ENCODE measurements at places on chromosomes 2 and 18.

GRCh38 chr18:45127405-45127804, 446.7 kb downstream of the SETBP1 start:
- DNase-seq: no peak

- DNase-seq: no peak
Measured at GRCh38 chr2:133241224-133241571, 327.1 kb downstream of the NCKAP5 start.

- peak; percentile 14 for DNase-seq
Measured at GRCh38 chr2:28952836-28953211, 28.3 kb upstream of the TOGARAM2 start.

DNA sequence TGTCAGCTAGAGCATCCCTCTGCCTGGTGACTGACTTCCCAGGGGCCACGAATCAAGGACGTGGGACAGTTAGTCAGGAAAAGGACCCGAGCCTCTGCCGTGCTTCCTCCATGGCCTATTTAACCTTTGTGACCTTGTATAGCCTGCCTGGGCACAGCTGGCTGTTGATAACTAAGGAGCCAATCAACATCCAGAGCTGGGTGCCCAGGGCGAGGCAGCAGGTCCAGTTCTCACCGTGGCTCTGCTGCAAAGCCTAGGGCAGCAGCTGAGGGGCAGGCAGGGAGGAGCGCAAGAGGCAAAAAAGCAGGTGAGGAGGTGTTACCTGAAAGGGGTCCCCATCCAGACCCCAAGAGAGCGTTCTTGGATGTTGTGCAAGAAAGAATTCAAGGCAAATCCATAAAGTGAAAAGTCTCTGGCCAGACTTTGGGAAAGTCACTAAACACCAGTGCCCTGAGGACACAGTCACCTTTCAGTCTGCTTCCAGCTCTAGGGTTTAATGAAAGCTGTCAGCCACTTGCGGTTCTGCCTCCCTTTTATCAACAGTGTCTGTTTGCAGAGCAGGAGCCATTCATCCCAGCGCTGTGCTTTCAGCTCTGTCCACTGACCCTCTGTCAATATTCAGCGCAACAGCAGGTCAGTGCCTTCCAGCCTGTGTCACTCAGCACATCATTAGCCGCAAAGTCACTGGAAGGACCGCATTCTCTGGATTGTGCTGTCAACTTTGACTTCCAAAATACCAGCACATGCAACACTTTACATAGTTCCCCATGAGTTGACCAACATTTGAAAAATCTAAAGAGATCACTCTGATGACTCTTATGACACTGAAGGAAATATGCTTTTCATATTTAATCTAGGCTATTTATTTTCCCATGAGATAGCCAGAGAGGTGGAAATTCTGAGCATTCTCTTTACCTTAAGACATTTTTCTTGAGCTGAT, 38.6 kb upstream of the ASAP2 start:
- no peak for DNase-seq

- DNase-seq: no peak
Measured at GRCh38 chr2:192216336-192216735, 21.6 kb upstream of the TMEFF2 start.

- DNase-seq: no peak
Measured at GRCh38 chr2:220837226-220837625, 734.9 kb downstream of the EPHA4 start.

GRCh38 chr18:9287036-9287435, 47.5 kb upstream of the TWSG1 start:
- no peak for DNase-seq

DNA sequence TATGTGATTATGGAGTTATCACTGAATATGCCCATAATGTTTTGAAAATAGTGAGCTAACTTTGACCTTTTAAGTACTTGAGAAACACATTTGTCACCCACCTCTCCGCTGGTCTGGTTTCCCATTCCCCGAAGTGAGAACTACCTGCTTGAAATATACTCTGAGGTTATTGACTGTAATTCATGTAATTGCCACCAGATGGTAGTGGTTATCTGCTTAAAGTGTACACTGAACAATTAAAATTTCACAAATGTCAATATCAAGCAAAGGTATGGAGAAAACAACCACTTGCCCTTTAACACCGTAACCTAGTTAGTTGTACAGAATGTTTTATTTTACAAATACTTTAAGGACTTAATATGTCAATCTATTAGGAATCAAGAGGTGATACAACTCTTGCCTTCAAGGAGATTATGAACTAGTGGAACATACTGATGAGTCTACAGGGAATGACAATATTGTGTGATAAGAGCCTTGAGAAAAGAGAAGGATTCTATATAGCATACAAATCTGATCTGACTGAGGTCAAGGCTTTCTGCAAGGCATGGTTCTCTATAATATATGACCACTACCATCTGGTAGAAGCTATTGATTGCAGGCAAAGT, 316.8 kb upstream of the KCNH7 start:
- peak; percentile 40 for DNase-seq

DNA sequence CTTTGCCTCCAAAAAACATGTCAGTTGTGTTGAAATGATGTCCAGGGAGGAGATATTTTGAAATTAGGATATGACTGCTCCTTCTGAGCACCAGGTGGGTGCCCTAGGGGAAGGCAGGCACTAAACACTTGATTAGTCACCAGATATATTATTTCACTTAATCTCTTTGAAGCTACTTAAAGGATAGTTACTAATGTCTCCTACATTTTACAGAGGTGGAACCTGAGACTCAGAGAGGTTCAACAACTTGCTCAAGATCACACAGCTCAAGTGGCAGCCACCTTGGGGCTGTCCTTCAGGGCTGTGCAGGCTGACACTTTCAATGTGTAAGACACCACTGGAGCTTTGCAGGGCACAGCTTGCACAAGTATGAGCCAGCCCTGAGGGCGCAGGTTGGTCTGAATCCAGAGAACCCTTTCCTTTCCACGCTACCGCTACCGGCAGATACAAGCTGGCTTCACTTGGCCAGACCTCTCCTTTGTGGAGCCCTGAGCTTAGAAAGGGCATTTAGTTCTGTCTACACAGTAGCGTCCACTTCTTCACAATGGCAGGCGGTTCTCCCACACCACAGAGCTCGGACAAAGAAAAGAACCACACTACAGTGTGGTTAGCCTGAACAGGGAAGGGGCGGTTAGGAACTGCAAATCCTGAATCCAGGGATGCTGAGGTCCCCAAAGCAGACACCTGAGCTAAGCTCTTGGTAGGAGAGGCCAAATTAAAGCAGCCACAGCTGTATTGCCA, 16.4 kb downstream of the ALPK2 start:
- no peak for DNase-seq

DNA sequence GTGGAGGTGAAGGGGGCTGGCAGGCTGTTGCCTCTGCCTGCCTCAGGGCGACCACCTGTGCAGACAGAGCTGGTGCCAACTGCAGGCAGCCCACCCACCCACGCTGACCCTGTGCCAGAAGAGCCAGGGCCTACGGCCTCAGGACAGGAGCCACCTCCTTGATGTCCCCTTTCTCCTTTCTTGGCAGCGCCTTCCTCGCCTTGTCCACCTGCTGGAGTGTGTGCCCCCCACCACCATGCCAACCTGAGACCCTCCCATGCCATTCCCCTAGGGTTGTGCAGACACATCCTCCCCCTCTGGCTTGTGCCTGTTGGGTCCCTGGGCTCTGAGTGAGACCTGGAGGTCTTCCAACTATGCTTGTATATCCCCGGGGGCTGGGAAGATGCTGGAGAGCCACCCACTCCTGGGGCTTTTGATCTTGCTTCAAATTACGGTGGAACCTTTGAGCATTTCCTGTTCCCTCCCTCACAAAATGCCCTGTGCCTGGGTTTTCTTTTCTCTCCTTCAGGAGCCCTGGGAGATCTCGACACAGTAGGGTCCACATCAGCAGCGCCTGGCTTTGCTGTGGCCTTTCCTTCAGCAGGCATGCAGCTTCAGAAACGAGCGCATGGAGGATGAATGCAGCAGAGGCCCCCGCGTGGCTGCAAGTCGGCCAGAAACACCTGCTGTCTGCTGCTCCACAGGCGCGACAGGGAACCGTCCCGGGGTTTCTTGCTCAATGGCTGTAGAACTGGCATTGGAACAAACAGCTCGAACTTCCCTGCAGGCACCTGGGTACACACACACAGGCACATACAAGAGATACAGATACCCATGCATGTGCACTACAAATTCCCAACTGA, 65.9 kb upstream of the SH3RF3 start:
- peak; percentile 41 for DNase-seq

DNA sequence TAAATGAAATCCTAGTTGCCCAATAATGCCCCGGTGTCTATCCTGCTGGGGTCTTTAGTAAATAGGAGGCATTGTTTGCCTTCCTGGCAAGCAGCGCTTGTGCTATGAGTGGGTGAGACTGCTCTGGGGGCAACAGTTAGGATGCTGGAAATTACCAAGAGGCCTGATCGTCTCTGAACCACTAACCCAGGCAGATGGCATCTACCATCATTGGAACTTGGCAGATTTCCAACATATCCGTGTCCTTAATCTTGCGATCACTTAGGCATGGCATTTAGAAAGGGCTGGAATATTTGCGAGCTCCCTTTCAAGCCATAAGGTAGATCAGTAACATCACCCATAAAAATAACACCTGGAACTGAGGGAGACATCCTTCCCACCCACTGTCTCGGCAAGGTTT, 18.8 kb upstream of the SH3RF3 start:
- DNase-seq: peak; percentile 71

GRCh38 chr2:191995285-191995684, 148.4 kb upstream of the CAVIN2 start:
- DNase-seq: no peak

DNA sequence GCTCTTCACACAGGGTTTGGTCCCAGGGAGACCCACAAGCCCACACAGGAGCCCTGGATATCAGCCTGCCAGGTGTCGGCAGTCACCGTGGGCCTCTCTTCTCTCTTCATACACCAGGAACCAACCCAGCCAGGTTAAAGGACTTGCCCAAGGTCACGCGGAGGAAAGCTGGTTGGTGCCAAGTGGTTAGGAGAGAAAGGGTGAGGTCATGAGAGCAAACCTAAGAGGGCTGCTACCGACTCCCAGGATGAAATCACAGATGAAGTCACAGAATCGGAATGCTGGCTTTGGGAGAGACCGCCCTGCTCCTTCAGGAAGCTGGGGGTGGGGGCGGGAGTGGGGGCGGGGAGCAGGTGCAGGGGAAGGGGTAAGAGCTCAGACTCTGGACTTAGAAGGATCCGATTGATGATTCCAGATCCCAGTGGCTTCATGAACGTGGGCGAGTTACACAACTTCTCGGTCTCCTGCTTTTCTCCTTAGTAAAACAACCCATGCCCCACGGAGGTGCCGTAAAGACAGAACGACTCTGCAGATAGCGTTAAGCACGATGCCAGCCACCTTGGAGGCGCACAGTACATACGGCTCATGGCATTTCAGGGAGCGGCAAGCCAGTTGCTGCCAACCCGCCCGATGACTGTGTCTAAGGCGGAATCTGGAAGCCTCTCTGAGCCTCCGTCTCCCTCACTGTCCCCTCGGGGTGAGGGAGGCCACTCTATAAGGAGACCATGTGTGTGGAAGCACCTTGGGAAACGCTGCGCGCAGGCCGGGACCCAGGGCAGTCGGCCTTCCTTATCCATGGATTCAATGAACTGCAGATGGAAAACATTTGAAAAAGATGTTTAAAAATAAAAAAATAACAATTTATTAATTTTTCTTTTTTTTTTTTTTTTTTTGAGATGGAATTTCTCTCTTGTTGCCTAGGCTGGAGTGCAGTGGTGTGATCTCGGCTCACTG, 23.0 kb upstream of the TAF1B start:
- no peak for DNase-seq

GRCh38 chr2:119352357-119352756, 14.3 kb downstream of the C2orf76 start:
- peak; percentile 71 for DNase-seq

GRCh38 chr2:195782156-195782555, 125.1 kb downstream of the SLC39A10 start:
- DNase-seq: no peak

- DNase-seq: no peak
Measured at GRCh38 chr2:18803141-18803939, 214.0 kb upstream of the NT5C1B start.

DNA sequence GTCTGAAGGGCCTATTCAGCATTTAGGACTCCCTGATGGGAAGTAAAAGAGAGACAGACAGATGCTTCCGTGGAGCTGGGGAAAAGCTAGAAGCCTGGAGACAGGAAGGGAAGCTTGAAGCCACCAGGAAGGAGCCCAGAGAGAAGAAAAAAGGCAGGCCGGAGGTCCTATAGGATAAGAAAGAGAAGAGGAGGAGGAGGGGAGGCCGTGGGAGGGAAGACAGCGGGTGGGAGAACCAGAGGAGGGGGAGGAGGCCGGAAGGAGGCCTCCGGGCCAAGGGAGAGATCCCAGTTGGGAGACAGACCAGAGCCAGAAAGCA, 107.1 kb upstream of the PKDCC start:
- no peak for DNase-seq

GRCh38 chr2:11829324-11829946, 83.0 kb downstream of the LPIN1 start:
- peak; percentile 66 for DNase-seq

DNA sequence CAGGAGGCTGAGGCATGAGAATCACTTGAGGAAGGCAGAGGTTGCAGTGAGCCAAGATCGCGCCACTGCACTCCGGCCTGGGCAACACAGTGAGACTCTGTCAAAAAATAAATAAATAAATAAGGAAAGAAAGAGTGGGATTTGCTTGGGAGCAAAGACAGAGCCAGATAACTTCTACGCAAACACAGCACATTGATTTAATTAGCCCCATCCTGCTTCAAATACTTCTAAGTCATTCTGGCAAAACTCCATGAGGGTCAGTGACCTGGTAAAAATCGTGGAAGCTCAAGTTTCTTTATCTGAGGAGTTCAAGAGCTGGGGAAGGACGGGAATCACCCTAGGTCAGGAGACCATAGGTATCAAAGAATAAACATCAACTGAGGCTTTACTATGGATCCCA, 70.6 kb upstream of the TCF7L1 start:
- DNase-seq: no peak

DNA sequence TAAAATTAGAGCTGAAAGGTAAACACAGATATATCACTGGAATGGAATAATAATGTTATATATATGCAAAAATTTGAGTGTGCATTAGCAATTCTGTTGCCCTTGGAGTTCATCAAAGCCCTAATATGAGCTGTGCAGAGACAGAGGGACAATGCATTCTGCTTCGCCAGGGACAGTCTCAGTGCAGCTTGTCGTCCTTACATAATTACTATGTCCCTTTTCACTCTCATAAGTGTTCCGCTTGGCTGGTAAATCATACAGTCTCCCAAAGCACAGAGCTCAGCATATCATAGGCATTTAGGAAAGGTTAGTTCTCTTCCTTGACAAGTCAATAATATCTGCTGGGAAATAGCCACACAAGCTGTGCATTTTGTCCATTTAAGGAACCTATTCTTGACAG, 30.7 kb downstream of the MAPK4 start:
- DNase-seq: no peak

DNA sequence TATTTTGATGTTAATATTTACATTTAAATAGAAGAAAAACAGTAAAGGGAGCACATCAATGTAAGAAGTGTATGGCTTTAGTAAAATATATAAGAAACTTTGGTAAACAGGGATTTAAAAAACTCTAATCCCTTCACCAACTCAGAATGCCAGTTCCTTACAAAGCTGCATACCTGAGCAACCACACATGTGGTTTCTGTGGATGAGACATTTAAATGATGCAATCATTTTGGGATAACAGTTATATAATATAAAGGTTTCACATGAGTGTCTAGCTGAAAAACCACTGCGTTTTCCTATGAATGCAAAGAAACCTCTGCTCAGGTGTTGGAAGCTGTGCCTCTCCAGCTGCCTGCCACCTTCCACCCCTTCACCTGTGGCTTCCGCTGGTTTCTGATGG, 209.1 kb upstream of the REV1 start:
- DNase-seq: no peak
